ENCODE measurements at places on chromosomes 4 and X. TPM values are rescaled to one million over a fixed set of nuclear protein-coding genes. Genes with fewer than 3 reads are reported as not detected.
A peak's percentile ranks its signal among the peaks of the same experiment; 100 is the strongest.

- DNase-seq = no peak
Measured at GRCh38 chr4:111231281-111231680, 608.4 kb upstream of the PITX2 start.

DNA sequence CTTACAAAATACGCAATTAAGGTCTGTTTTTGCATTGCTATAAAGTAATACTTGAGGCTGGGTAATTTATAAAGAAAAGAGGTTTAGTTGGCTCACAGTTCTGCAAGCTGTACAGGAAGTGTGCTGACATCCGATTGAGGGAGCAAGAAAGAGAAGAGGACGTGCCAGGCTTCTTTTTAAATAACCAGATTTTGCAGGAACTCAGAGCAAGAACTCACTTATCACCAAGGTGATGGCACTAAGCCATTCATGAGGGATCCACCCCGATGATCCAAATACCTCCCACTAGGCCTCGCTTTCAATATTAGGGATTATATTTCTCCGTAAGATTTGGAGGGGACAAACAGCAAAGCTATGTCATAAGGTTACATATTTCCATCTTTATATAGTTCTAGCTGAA is 456.7 kb downstream of the GLUD2 start:
- DNase-seq = no peak

CT45A3 gene
- polyA plus RNA-seq = not detected

DNA sequence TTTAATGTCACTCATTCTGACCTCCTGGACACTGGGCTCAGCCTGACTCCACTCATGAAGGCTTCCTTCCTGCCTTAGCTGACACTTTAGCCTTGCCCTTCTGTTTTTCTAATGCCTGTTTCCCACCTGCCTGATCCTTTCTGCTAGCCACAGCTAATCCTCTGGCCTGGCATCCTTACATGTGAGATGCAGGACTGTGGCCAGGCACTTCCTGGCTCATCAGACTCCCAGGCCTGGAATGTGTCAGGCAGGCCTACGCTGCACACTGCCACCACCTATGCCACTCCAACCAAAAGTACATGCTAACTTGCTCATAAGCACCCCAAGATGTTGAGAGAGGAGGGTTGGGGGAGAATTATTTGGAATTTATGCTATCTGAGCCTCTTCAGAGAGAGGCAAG is 138.8 kb upstream of the NALF2 start:
- no peak for DNase-seq

DNA sequence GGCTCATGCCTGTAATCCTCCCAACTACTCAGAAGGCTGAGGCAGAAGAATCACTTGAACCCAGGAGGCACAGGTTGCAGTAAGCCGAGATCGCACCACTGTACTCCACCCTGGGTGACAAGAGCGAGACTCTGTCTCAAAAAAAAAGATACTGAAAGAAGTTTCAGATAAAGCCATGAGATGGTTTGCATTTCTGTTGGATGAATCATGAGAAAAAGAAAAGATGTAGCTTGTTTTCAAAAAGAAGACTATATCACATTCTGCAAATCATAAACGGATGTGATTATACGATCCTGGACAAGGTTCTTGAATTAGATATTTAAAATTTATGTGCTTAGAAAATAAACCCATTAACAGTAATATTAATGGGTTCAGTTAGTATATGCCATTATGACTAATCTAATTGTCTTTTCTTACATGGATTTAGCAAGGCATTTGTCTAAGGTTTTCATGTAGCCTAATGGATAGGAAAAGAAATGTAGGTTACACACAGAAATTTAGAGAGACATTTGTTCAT is 345.9 kb downstream of the SLC7A11 start:
- DNase-seq = no peak

FAM90A26 gene
- not detected for polyA plus RNA-seq

DNA sequence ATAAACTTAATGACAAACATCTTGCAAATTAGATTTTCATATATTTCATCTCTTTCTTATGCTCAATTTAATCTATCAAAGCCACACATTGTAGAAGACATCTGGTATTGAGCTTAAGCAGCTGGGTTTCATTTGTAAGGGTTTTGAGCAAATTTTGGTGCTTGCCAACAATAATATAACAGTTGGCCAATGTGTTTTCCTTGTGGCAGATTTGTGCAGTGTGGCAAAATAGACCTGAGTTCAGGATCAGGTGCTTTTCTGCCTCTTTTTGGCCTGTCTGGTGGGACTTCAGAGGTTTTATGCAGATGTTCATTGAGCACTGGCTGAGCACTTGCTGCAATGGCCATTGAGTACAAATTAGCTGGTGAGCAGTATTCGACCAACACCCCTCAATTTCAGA is 301.9 kb downstream of the BMPR1B start:
- no peak for DNase-seq

CSAG1 gene
- polyA plus RNA-seq = not detected

PLAC8 gene
- 3.5 TPM for polyA plus RNA-seq

DNA sequence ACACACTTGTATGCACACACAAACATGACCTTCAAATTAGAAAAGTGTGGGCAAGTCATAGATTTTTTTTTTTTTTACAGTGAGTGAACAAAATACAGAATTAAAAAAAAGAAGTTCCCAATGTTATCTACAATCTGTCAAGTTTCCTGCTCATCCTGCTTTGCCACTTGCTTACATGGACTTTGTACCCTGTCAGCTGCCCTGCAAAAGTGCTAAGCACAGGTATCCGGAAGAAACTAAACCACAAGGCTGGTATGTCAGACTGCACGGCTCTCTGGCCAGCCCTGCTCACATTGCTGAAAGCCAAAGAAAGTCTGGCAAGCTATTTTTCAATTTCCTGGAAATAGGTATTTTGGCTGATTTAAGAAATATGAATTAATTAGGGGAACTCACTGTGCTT is 38.9 kb upstream of the BCLAF3 start:
- DNase-seq = peak; percentile 4

PPM1K gene
- polyA plus RNA-seq = 7.1 TPM

DNA sequence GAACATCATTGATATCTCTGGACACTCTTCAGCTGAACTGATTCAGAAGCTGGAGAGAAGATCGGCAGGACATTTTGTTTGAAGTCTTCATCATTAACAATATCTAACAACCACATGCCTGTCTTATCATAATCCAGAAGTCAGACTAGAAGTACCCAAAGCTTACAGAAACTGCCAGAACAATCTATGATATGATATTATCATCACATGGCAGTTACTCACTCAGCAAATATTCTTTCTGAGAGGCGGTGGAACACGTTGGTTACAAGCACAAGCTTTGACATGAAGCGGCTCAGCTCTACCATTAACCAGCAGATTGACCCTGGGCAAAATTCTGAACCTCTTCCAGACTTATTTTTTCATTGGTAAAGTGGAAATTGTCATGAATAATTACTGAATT is 69.4 kb upstream of the KIT start:
- DNase-seq = no peak

DNA sequence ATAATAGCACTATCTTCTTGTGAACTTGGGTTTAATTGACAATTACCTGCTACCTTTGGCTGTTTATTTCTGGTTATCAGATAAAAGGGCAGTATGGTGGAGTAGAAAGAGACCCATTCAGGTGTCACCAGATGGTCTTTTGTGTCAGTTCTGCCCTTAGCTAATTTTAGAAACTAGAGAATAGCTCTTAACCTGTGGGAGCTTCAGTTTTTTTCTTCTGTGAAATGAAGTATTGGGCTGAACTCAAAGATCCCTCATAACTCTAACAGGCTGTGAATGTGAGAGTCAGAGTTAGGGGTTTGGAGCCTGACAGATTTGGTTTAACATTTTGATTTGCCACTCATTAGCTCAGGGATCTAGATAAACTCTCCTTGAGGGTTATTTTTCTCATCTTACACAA is 335.2 kb downstream of the PPP1R2C start:
- no peak for DNase-seq

PF4V1 gene
- polyA plus RNA-seq = not detected

GRCh38 chr4:14221176-14221575 is 593.7 kb upstream of the BOD1L1 start:
- DNase-seq = no peak

DNA sequence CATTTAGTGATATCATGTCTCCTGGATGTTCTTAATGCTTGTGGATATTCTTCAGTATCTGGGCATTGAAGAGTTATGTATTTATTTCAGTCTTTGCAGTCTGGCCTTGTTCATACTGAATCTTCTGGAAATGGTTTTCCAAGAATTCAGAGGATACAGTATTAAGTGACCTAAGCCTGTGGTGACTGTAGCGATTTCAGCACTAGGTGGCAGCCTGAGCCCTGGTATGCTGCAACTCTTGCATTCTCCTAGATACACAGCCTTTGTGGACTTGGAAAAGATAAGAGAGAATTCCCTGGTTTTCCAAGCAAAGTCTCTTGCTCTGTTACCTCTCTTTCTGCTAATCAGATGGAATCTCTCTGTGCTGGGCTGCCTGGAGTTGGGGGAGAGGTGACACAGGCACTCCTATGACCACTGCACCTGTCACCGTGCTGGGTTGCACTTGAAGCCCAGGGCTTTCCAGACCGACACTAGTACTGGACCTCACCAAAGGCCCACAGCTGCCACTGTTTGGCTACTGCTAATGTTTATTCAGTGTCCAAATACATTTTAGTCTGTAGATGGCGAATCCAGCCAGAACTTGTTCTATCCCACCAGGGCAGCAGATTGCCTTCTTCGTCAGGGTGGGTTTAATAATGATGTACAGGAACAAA is 19.3 kb upstream of the SPIN2A start:
- no peak for DNase-seq

- DNase-seq = no peak
Measured at GRCh38 chr4:14620567-14621141, 381.6 kb upstream of the CPEB2 start.

GRCh38 chr4:82171531-82172155 is 202.1 kb downstream of the HNRNPD start:
- DNase-seq = no peak

DNA sequence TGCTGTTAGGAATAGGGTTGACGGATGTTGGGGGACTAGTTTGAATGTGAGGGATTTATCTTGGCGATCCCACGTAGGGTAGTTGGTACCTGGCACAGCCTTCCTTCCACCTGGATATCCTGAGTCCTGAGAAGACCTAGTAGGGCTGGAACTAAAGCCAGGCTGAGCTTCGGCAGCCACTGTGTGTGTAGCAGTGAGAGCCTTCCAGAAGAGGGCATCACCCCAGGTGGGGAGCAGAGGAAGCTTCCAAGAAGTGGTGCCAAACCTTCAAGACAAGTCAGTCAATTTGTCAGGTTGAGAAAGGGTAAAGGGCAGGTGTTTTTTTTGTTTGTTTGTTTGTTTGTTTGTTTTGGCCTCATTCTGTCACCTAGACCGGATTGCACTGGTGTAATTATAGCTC is 1.2 kb upstream of the FGFBP2 start:
- DNase-seq = no peak

- DNase-seq = no peak
Measured at GRCh38 chr4:181528570-181529184, 714.5 kb upstream of the TENM3 start.

DNA sequence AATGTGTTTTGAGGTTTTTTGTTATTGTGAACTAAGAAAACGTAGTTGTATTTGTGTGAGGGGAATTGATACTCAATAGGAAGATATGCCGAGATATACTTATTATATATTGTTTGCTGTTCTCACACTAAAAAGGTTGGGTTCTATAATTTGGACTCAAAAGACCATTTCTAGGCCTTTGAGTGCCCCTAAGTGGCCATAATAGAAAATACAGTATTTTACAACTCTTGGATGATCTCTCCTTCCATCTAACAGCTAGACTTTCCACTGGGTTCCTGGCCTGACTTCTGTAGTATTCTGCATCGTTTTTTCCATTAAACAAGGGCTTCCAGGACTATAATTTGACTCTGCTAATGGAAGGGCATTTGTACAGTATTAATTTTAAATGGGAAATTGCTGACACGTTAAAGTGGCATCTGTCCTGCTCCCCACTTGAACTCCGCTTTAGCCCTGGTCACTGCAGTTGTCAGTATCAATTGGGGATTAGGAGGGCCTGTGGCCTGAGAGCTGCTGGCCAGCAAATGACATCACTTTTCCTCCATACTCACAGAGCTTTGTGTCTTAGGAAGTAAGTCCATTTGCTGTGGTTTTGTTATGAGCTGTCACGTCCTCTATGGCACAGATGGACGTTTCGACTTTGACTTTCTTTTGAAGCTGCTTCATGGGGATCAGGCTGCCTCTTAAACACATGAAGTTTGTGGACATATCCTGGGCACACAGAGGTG is 176.9 kb downstream of the SLIT2 start:
- DNase-seq = no peak

DNA sequence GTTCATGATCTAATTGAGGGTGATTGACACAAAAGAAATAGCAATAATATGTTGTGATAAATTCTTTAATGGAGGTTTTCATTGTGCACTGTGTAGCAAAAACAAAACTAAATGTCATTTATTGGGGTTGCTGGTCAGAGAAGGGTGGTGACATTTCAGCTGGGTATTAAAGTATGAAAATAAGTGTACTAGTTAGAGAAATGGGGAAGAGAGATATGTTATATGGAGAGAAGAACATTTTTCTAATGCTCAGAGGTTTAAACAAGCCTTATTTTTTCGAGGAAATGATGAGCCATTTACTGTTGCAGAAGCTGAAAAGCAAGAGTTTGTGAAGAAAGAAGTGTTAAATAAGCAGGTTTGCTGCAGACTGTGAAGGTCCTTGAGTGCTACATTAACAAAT is 142.7 kb upstream of the PAQR3 start:
- DNase-seq = no peak

ZNF711 gene
- 7.4 TPM for polyA plus RNA-seq

- no peak for DNase-seq
Measured at GRCh38 chrX:16528620-16529019, 121.3 kb upstream of the S100G start.

DNA sequence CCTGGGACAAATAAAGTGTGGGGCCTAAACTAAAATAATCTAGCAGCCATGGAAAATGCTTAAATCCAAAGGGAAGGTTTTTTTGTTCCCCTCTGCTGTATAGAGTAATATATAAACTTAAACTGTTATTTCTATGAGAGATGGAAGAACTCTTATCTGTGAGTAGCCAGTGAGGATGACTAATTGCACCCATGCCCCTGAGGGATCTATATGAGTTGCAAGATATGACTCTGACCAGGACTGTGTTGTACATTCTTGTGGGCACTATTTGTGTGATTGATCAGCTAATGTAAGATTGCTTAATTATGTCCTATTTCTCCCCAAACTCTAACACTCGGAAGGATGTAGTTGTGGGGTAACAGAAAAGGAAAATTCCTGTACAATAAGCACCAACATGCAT is 35.2 kb upstream of the AMBN start:
- DNase-seq = no peak

- DNase-seq = no peak
Measured at GRCh38 chr4:95186666-95187065, 362.1 kb downstream of the UNC5C start.

Measured in urinary bladder (tissue), 4 donors.